ENCODE measurements at places on chromosomes 13 and 19.
A peak's percentile ranks its signal among the peaks of the same experiment; 100 is the strongest.

GRCh38 chr13:28620011-28620830, 38.7 kb upstream of the POMP start:
- no peak for DNase-seq

DNA sequence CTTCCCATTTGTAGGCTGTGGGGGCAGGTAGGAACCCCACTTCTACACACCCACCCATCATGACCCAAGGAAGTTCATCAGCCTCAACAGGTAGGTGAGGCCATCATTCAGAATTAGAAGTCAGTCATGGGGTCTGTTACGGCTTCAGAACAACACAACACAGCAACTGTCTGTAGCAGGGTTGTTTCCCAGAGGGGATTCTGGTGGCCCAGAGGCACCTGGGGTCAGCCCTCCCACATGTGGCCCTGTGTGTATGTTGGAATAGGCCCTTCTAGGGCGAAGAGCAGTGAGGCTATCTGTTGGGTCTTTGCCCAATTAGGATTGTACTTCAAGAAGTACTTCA, 3.4 kb downstream of the IGFLR1 start:
- DNase-seq = no peak

DNA sequence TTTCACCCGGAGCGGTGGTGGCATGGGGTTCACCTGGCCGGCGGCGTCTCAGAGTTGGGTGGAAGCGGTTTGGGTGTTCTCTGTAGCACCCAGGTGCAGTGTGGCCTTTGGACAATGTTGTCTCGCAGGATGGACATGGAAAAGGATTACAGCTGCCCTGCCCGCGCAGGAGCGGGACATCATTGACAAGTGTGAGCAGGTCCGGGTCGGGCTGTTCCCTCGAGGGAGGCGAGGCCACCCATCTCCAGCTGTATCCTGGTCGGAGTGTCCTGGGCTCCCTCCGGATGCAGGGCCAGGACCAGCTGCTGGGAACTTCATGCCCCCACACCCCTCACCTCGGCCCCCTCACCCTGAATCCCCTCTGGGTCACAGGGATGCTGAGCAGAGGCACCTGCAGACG, 7.8 kb upstream of the ZNF14 start:
- DNase-seq = no peak

GRCh38 chr19:13842291-13843103, 34.4 kb upstream of the NANOS3 start:
- peak; percentile 72 for DNase-seq

DNA sequence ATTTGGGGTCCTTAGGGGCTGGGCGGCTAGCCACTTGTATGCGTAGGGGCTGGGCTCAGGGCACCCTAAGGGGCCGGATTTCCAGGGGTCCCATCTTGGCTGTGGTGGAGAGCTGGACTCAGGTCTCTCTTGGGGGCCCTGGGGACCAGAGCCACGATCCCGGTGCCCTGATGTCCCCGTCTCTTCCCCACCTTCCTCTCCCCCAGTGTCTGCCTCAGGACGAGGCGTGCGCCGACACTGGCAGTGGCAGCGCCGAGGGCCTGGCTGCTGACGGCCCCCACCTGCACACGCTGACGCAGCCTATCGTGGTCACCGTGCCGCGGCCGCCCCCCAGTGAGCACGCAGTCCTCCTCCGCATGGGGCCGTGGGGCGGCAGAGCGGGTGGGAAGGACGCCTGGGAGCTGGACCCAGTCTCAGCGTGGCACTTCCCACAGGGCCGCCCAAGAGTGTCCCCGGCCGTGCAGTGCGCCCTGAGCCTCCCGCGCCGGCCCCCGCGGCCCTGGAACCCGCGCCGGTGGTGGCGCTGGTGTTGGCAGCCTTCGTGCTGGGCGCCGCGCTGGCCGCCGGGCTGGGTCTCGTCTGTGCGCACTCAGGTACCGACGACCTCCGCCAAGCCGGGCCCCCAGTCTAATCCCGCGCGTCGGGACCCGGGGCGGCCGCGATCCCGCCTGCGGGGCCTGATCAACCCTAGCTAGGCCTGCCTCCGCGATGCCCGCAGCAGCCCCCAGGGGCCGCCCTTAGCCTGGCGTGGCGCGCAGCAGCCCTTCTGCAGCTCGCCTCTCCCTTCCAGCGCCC, 2.7 kb upstream of the SNAPC2 start:
- DNase-seq = peak; percentile 70

GRCh38 chr19:39411081-39411831, 1.2 kb upstream of the PLEKHG2 start:
- DNase-seq = no peak

- peak; percentile 27 for DNase-seq
Observed at GRCh38 chr19:11737964-11738745, 591 bp downstream of the ZNF823 start.

DNA sequence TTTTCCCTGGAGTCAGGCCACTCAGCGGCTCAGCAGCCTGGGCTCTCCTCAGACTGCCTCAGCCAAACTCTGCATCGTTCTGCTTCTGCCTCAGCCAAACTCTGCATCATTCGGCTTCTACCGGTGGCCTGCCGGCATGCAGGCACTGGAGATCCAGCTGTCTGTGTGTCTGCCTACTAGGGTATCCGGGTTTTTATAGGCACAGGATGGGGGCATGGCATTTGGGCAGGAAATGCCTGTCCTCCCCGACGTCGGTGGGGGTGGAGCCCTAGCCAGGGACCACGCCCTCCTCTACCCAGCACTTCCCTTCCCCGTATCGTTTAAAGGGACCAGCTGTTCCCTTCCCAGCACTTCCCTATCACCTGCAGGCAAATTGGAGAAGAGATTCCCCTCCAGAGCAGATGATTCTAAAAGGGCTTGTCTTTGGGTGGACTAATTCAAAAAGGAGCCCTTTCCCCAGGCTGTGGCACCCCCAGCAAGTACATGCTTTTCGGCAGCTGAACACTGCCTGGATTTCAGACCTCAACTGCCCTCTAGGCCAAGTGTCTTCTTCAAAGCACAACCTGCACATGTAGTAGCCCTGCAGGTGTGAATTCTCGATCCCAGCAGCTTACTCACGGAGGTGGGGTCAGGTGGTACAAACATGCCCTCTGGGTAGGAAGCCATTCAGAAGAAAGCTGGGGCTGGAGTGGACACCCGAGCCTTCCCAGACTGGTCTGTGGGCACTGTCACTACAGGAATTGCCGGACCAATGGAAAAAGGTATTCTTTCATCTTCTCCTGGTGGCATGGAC, 25.4 kb upstream of the GPR12 start:
- peak; percentile 27 for DNase-seq

DNA sequence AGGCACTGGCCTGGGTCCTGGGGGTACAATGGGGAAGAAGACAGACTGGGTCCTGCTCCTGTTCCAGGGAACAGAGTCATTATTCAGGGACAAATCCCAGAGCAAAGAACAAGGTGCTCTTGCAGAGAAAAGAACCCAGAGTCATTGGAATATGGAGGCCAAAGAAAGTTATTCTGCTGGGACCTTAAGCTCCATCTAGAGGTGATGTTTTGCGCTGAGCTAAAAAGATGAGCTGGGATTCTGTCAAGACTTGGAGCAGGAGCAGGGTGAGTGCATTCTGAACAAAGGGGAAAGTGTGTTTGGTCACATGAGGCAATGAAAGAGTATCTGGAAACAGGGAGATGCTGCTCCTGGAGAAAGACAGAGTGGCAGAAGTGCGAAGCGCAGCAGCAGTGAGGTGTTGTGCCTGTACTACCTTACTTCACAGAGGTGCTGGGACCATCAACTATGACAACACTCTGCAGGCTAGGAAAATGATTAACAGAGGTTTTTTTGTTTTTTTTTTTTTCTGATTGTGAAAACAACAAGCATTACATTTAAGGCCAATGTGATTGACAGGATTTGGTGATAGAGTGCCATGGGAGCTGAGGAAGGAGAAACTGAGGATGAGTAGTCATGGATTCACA, 95.3 kb upstream of the TNFSF11 start:
- DNase-seq = no peak

DNA sequence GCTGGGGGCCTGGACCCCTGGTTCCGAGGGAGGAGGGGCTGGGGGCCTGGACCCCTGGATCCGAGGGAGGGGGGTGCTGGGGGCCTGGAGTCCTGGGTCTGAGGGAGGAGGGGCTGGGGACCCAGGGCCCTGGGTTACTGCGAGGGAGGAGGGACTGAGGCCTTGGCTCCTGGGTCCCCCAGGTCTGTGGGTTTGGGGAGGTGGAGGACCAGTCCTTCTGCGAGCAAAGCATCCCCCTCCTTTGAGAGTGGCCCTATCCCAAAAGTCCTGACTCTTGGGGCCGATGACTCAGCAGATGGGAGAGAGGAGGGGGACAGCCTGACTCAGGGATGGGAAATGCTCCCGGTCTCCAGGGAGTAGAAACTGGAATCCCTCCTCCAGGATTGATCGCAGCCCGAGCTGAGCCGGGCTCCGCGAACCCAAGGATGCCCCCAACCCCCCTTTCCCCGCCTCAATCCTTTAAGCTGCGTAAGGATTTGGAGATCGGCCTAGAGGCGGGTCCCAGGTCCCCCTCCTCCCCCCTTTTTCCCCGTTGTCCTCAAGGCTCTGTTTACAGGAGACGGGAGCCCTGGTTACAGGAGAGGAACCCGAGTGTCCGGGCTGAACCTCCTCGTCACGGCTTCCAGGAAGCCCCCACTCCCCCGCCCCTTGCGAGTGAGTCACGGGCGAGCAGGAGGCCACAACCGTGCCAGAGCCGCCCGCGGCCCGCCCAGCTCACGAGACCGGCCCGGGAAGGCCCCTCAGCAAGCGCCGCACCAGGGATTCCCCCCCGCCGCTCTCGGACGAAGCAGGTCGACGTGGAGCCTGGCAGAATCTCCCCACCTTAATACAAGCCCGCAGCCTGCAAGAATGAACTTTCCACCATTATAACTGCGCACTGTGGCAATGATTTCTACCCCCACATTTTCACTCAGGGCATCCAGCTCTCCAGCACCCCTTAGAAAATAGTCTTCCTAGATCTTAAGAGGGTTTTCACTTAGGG, 3.0 kb upstream of the ZFP36 start:
- DNase-seq = peak; percentile 98

DNA sequence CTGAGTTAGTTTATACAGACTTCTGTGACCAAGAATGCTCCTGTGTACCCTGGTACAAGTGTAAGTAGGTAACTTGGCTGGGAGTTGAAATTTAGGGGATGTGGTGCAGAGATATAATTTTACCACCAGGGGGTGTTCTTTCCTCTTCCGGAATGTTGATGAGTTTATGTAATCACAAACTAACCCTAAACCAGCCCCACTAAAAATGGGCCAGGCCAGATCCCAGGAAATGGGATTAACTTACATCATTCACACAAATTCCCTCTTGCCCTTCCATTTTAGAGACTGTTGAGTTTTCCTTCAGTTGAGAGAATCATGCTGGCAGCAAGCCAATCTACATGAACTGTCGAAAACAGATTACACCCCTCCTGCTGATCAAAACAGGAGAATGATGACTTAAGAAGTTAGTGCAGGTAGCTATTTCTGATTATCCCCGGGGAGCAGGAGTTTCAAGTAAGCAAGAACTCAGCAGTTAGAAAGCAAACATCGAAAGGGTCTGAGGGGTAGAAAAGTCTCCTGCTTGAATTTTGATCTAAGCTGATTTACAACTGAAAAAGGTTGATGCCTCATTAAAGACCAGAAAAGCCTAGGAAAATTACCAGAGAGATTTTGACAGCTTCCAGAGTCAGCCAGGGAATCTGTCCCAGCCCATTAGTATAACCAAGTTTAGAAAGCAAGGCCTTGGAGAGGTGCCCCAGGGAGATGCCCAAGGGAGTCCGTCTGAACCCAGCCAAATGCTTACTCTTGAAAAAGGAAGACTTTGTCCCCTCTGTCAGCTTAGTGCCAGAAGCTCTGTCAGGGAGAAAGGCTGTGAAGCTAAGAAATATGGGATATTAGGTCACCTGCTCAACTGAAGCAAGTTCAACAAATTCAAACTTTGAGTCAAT, 32.3 kb upstream of the MED4 start:
- DNase-seq = peak; percentile 18

GRCh38 chr13:44155422-44156293, 218.0 kb upstream of the SERP2 start:
- DNase-seq = no peak

GRCh38 chr19:16159655-16160054, 13.7 kb downstream of the CIB3 start:
- no peak for DNase-seq

DNA sequence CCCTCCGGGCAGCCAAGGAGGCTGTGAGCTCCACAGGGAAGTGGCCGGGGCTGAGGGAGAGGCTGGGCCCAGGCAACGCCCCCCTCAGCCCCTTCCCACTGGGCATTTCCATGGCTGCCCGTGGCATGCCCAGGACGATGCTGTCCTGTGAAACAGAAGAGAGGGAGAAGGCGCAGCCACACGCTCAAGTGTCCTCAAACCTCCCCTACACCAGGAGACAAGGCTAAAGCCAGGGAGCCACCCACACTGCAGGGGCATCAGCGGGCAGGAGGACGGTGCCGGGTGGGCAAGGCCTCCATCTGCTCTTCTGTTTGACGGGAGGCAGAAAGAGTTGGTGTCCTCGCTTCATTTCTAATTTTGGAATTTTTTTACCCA, 14.2 kb upstream of the PROZ start:
- no peak for DNase-seq

GRCh38 chr13:48403151-48403631, 9.7 kb downstream of the LPAR6 start:
- DNase-seq = peak; percentile 43

GRCh38 chr13:27170516-27171243, 931 bp downstream of the USP12 start:
- peak; percentile 49 for DNase-seq

DNA sequence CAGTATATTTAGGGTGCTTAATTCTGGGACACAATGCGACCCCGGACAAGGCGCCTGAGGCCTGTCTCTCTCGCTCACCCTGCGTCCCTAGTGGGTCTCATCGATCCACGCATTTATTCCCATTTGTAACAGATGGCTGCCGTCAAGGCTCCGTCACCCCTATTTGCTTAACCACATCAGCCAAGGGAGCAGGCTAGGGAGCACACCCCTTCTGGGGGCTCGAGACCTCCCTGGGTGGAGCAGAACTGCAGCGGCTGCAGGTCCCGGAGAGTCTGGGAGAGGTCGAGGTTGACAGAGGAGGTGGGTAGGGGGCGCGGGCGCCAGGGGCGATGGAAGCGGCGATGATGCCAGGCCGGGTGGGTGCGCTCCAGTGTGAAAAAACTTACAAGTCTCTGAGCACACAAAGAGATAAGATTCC, 507 bp downstream of the ALG5 start:
- DNase-seq = peak; percentile 28

GRCh38 chr13:30808600-30808999, 73.3 kb downstream of the ALOX5AP start:
- no peak for DNase-seq

DNA sequence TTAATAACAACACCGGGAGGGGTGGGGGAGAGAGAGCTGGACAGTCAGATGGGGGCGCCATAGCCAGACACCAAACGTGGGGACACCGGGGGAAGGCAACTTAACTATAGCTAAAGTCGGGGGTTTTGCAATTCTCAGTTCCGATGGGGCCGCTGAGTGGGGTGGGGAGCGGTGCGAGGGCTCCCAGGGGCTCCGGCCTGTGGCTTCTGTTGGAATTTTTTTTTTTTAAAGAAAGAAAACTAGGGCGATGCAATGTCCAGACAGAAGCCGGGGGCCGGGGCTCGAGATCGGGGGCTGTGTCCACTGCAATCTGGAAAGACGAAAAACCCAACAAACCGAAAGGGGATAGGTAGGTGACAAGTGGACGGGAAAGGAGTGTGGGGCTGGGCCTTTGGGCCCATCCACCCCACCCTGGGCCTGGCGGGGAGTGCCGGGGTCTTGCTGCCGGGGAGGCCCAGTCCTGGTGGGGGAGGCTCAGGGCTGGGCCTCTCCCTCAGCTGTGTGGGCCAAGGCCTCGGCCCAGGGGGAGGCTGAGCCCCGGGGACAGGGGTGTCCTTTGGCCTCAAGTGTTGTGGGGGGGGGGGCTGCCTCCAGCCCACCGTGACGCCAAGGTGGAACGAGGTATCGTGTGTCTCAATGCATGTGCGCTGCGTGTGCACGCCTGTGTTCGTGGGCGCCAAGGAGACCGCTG, 17.3 kb downstream of the PRKCSH start:
- no peak for DNase-seq

GRCh38 chr13:50128428-50128931, 113.2 kb downstream of the KCNRG start:
- DNase-seq = peak; percentile 52
